ENCODE measurements at places on chromosomes 3 and 15. TPM values are rescaled to one million over a fixed set of nuclear protein-coding genes. Genes with fewer than 3 reads are reported as not detected.
A peak's percentile ranks its signal among the peaks of the same experiment; 100 is the strongest.

SLC7A14 gene
- 3.4 TPM for polyA plus RNA-seq

FRMD5 gene
- polyA plus RNA-seq: 4.8 TPM

STAC gene
- 7.4 TPM for polyA plus RNA-seq

ANKRD63 gene
- polyA plus RNA-seq: not detected

LMAN1L gene
- polyA plus RNA-seq: not detected

- H3K36me3 ChIP-seq: no peaks in the 10 kb centered on the region
- H3K27ac ChIP-seq: no peak overlapping the region
- H3K4me3 ChIP-seq: no peak overlapping the region
- DNase-seq: peak; percentile 2
- H3K27me3 ChIP-seq: no peaks in the 10 kb centered on the region
- H3K4me1 ChIP-seq: no peaks in the 10 kb centered on the region
These were observed 400.2 kb downstream of the CNTN3 start for GRCh38 chr3:74214286-74214685.

GRCh38 chr15:100193277-100193860 is 148.4 kb downstream of the ADAMTS17 start:
- no peaks in the 10 kb centered on the region for H3K4me1 ChIP-seq
- H3K27ac ChIP-seq: no peak overlapping the region
- no peaks in the 10 kb centered on the region for H3K36me3 ChIP-seq
- no peak overlapping the region for H3K4me3 ChIP-seq
- no peak for DNase-seq

GRCh38 chr3:128307781-128308469 is 154.6 kb downstream of the EEFSEC start:
- DNase-seq: no peak
- H3K36me3 ChIP-seq: no peaks in the 10 kb centered on the region
- no peak overlapping the region for H3K4me3 ChIP-seq
- no peaks in the 10 kb centered on the region for H3K4me1 ChIP-seq

- H3K27me3 ChIP-seq: no peaks in the 10 kb centered on the region
- no peak overlapping the region for H3K4me3 ChIP-seq
- H3K36me3 ChIP-seq: no peaks in the 10 kb centered on the region
- peaks cover 5% of the 10 kb centered on the region for H3K4me1 ChIP-seq
These were observed 42.2 kb downstream of the AKAP13 start for GRCh38 chr15:85422607-85423006.
